ENCODE measurements at places on chromosomes 3 and 15.
A peak's percentile ranks its signal among the peaks of the same experiment; 100 is the strongest.

- no peak for DNase-seq
These were observed 403.0 kb upstream of the ONECUT1 start for GRCh38 chr15:53193149-53193548.

DNA sequence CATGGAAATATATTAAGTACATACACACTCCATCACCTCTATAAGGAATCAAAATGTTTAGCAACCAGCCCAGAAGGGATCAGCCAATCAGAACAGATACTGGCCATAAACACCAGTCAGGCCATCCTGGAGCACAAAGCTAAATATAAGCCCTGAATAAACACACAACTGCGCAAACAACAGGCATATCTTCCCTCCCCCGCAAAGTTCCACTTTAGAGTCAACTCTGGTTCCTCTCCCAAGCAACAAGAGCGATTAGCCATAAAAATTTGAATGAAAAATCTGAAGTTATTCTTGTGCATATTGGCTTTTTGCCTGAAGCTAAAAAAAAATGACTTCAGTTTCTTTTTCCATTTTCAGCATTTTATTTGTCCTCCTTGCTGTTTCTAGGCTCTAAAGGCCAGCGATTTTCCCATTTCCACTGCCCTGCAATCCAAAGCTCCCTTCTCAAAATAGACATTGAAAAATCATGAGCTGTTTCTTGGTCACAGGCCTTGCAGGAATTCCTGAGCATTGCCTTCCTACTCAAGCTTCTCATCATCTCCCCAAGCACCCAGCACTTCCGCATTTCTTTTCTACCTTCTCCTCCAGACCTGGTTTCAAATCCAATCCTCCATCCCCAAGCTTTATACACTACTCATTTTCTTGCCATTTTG lies 247.9 kb downstream of the ZMAT3 start:
- DNase-seq: no peak

DNA sequence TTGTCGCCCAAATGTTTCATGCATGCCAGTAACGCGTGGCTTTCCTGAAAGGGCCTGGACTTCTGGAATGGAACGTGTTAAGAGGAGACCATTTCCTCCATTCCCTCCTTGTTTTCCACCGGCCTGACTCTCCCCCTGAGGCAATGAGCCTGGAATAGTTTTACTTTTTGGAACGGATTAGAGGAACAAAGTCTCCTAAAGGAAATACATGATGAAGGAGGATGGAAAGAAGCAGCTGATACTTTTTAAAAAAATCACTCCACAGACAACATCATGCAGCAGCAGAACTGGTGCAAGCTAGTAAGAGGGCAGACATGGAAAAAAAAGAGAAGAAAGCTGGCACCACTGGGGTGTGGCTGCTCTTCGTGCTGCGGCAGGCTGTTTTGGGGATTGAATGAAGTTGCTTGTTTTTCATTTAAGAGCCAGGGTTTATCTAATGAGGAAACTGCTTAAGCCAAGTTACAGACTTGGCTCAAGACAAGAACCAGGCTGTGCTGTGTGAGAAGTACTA lies 3.6 kb upstream of the KBTBD12 start:
- DNase-seq: no peak

GRCh38 chr3:133123636-133124035 lies 85.4 kb downstream of the TMEM108 start:
- no peak for DNase-seq

- DNase-seq: no peak
These were observed 78.3 kb downstream of the ZBTB20 start for GRCh38 chr3:115068799-115069198.

GRCh38 chr15:99466701-99467337 lies 99.0 kb upstream of the MEF2A start:
- no peak for DNase-seq

- DNase-seq: no peak
These were observed 1133.5 kb downstream of the ROBO1 start for GRCh38 chr3:78634316-78634715.

DNA sequence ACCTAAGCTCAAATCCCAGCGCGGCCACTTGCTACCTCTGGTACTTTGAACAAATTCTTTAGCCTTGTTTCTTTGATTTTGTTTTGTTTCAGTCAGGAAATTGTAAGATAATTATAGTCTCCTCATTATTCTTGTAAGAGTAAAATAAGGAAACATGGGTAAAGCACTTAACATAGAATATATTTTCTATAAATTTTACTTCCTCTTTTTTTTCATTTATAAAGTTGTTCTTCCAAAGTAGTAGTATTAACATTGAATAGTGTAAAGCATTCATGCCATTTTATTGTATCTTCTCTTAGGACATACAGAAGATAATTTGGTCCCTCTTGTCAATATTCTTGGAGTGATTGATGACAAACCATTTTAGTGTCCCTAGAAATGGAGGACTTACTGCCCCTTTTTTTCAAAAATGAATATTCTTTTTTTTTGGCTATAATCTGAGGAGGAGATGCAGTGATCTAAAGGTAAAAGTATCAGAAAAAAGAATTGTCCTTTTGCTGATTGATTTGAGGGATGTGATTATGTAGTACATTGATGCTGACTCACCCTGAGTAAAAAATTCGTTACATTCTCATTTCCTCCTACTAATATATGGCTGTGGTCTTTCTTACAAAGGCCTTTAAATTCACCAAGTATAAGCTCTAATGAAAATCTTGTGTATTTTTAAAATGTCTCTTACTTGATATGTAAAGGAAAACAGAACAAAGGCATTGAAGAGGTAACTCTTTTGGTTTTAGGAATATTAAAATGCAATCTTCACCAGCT lies 51.0 kb downstream of the ALCAM start:
- DNase-seq: no peak

- no peak for DNase-seq
These were observed 140.6 kb downstream of the EEFSEC start for GRCh38 chr3:128293930-128294329.

DNA sequence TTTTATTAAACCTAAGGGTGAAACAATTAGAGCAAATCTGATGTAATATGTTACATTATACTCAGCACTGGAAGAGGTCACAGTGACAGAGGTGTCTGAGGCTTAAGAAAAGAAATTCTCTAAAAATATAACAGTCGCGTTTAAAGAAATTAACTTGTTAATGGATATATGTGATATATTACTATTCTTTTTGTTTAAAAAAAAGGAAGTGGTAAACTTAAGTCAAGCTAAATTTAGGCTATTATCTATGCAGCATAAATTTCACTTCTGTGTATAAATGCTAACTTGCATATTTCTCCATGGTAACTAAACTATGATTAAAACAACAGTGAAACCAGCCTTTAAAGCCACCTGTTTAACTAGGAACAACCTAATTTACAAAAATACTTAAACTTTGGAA lies 191.3 kb downstream of the FOXP1 start:
- DNase-seq: no peak

DNA sequence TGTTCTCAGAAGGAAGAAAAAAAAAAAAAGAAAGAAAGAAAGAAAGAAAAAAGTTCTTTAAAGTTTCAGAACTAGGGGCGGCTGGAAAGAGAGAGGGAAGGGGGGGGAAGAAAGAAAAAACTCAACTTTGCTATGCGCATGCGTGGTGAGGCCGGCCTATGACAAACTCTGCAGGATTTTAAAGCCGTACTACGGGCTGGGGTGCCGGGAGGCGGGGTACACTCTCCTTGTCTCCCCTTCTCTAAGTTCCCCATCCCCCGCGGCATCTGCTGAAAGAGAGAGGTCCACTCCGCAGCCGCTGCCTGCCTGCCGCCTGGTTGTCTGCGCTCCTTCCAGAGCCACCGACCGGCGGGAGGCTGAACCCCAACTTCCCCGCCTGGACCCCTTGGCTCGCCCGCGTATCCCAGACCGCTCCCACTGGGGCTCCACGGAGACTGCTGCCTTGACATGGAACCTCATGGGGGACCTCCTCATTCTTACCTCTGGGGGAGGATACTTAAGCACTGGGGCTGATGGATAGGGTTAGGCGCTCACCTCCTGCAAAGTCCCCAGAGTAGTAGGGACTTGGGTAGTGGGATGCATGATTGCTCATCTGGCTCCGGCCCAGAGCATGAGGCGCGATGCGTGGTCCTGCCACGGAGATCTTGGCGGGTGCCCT lies 1.4 kb upstream of the WNT5A start:
- DNase-seq: no peak

GRCh38 chr3:160643994-160644393 lies 33.0 kb upstream of the ARL14 start:
- no peak for DNase-seq

DNA sequence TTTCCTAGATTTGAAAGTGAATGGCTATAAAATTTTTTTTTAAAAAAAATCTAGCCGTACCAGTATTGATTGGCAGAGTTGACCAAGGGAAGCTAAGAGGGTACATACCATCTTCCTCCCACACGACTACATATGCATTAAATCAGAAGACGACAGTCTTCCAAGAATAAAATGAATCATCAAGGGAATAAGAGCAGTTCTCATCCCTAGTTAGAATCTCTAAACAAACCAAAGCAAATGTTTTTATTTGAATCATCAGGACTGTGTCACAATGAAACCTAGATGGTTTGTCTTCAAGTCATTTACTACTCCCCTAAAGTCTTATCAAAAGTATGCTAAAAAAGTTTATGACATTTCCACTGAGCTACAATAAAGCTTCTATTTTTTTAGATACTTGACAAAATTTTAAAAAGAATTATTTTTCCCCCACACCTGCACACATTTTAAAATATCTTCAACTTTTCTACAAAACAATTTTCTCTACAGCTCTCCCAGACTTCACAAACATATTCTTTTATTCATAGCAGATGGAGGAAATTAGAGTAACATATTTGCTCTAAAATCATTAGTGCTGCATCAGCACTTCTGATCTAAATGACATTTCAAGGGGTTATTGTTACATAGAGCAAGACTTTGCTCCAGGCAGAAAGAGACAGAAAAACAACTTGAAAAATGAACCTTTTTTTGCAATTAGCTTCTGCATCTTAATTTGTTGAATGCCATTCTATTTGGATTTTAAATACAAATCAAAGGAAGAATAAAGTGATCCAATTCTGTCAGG lies 547.1 kb downstream of the FHIT start:
- DNase-seq: no peak

DNA sequence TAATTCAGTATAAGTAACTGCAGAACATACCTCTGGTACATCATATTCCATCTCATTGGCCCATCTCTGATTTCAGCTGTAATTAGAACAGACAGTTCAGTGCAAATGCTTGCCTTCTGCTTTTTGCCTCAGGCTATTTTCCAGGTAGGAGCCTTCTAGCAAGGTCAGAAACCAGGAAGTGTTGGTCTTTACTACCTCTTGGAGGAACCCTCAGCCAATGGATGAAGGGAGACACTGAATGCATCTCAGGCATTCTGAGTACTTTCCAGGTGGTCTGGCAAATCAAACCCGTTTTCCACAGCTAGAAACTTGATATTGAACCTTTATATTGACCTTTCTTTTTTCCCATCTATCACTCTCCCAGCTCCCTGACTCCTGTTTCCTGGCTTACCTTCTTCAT lies 348.5 kb upstream of the SOX2 start:
- no peak for DNase-seq

GRCh38 chr3:150409512-150410310 lies 1.6 kb downstream of the TSC22D2 start:
- peak; percentile 60 for DNase-seq

DNA sequence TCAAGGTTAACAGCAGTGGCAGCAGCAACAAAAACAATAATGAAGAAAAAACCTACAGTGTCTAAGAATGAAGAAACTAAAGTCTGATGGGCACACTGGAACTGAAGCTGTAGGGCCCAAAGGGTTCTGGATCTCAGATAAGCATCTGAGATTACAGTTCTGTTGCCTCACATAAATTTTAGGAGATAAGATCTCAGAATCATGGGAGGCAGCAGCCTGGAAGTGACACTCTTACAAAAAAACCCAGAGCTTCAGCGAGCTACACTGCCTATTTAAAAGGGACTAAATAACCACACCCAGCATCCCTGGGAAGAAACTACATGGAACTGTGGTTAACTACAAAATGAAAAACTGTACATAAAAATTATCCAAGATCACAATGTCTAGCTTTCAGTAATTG lies 61.2 kb downstream of the PLD1 start:
- no peak for DNase-seq

GRCh38 chr15:50227076-50227475 lies 38.5 kb downstream of the HDC start:
- DNase-seq: no peak

- no peak for DNase-seq
These were observed 6.2 kb downstream of the CILP start for GRCh38 chr15:65204931-65205660.

GRCh38 chr3:184687363-184688015 lies 24.4 kb downstream of the MAGEF1 start:
- no peak for DNase-seq

GRCh38 chr3:56347219-56347871 lies 120.9 kb downstream of the ERC2 start:
- DNase-seq: peak; percentile 1

DNA sequence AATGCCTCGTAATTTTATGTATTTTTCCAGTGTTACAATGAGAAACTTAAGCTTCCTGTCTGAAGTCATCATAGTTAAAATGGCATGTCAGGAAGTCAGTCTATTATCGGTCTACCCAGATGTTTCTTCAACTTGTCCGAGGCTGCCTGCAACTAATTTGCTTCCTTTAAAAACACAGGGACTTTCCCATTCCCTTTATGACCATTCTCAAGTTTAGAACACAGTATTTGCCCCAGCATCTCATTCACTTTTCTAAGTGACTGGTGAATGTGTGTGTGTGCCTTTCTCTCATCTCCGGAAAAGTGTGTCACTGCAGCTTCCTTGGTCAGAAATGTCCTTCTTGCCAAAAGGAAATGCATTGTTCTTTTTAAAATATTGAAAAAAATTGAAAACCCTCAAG lies 466.6 kb downstream of the RAP2B start:
- no peak for DNase-seq

DNA sequence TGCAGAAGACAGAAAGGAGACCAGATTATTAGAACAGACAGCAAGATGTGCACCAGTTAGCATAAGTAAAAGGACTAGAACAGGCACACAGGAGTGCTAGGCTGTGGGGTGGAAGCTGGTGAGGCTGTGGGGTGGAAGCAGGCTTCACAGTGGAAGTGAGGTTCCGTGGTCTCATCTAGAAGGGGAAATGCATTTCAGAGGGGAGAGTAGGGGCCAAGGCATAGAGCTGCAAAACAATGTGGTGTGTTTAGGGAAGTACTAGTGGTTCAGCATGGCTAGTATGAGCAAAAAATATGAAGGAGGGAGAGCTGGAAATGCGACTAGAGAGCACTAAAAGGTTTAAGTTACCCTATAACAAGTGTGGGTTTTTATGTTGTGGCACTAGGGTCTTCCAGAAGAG lies 6.5 kb downstream of the POPDC2 start:
- no peak for DNase-seq

DNA sequence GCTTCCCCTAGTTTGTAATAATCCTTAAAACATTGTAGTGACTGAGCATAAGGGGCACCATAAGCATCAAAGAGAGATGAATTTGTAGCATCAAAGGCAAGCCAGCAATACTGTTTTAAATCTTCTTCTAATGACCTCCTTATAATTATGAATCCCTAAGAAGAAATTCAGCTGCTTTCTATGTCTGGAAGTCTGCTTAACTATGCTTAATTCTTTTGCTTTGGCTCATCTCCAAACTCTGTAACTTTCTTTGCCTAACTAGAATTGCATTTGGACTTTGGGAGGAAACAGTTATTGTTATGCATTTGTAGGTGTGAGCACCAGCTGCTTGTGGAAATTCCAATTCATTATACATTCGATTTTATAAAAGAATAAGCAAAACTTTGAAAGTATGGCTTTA lies 117.7 kb upstream of the SPATA16 start:
- DNase-seq: no peak

GRCh38 chr3:69319652-69320051 lies 66.2 kb downstream of the FRMD4B start:
- no peak for DNase-seq

All from activated CD4-positive, alpha-beta T cell treated with anti-CD3 and anti-CD28 coated beads for 24 hours (primary cell).